Cerebellum (tissue), 4 donors: ENCODE measurements at places on chromosomes 13 and 19. TPM values are rescaled to one million over a fixed set of nuclear protein-coding genes. Genes with fewer than 3 reads are reported as not detected.

UCHL3 gene
- 45.9 TPM for total RNA-seq

MYPOP gene
- total RNA-seq, result 1.5 TPM

DAND5 gene
- 0.18 TPM for total RNA-seq

VSIG10L gene
- 1.5 TPM for total RNA-seq

WIZ gene
- 13.9 TPM for total RNA-seq
